ENCODE measurements at places on chromosomes 6 and 20. TPM values are rescaled to one million over a fixed set of nuclear protein-coding genes. Genes with fewer than 3 reads are reported as not detected.

The BNIP5 gene
- not detected for total RNA-seq

The TREML2 gene
- total RNA-seq, result not detected

DNA sequence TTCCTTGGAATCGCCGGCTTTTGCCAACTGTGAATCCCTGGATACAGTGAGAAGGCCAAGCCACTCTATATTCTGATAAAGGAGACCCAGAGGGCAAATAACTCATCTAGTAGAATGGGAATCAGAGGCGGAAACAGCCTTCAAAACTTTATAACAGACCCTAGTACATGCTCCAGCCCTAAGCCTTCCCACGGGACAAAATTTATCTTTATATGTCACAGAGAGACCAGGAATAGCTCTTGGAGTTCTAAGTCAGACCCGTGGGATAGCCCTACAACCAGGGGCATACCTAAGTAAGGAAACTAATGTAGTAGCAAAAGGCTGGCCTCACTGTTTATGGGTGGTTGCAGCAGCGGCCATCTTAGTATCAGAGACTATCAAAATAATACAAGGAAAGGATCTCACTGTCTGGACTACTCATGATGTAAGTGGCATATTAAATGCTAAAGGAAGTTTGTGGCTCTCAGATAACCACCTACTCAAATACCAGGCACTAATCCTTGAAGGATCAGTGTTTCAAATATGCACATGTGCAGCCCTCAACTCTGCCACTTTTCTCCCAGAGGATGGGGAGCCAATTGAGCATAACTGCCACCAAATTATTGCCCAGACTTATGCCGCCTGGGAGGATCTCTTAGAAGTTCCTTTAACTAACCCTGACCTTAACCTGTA, 29.5 kb downstream of the CEP85L start:
- no peak for DNase-seq
- no peaks in the 10 kb centered on the region for H3K27me3 ChIP-seq

- no peak for DNase-seq
- H3K27me3 ChIP-seq, result no peaks in the 10 kb centered on the region
- H3K4me3 ChIP-seq, result no peak overlapping the region
Measured at GRCh38 chr6:101226677-101227135, 166.8 kb upstream of the GRIK2 start.

GRCh38 chr20:49987015-49987867, 4.5 kb downstream of the SNAI1 start:
- H3K4me1 ChIP-seq, result peaks cover 24% of the 10 kb centered on the region
- no peak for DNase-seq
- H3K4me3 ChIP-seq, result peak overlapping the region; percentile 11
- no peaks in the 10 kb centered on the region for H3K36me3 ChIP-seq

GRCh38 chr6:154737424-154737823, 4.2 kb downstream of the SCAF8 start:
- H3K4me3 ChIP-seq, result no peak overlapping the region
- H3K27ac ChIP-seq, result no peak overlapping the region
- no peak for DNase-seq
- no peaks in the 10 kb centered on the region for H3K36me3 ChIP-seq

DNA sequence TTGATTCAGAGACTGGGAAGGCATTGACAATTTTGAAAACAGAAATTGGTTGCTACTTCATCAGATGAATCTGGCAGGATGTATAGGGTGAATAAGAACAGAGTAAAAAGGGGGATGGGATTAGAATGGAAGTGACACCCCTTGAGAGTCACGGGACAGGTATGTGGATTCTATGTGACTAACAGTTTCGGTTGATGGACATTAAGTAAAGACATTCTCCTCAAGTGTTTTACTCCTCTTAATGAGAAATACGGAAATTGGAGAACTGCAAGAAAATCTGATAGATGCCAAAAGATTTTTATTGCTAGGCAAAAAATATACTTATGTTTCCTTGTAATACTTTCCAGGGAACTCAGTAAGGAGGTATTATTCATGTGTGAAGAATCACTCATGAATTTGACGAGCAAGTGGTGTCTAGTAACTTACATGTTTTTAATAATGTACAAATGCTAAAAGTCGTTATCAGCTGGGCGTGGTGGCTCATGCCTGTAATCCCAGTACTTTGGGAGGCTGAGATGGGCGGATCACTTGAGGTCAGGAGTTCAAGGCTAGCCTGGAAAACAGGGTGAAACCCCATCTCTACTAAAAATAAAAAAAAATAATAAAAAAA, 135.8 kb downstream of the KIF16B start:
- DNase-seq, result no peak
- no peaks in the 10 kb centered on the region for H3K4me1 ChIP-seq
- no peaks in the 10 kb centered on the region for H3K27me3 ChIP-seq
- H3K27ac ChIP-seq, result no peak overlapping the region

Data from ascending aorta (tissue), 2 donors.